MG63 (cell line): ENCODE measurements at places on chromosomes 7 and 10. TPM values are rescaled to one million over a fixed set of nuclear protein-coding genes. Genes with fewer than 3 reads are reported as not detected.

DNA sequence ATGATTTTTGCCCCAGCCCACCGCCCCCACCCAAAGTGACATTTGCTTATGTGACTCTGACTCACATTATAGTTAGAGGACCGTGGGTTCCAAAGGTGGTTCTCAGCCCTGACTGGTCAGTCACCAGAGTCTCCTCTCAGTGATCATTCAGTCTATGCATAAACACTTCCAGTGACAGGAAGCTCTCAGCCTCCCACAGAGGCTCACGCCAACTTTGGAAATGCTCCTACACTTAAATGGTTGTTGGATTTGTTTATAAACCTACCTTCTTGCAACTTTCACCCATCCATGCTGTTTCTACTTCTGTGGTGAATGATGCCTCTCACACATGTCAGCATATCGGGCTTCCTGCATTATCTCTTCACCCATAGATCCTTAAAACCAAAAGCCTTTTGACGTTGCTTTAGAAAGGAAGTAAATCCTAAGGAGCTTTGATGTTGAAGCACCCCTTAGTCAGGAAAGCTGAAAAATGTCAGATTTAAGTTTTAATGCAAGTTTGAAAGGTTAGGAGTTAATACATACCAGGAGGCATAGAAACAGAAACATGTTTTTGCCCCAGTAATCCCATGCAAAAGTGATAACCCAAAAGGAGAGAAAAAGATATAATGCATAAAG, 46.5 kb upstream of the FGL2 start:
- DNase-seq: no peak

DNA sequence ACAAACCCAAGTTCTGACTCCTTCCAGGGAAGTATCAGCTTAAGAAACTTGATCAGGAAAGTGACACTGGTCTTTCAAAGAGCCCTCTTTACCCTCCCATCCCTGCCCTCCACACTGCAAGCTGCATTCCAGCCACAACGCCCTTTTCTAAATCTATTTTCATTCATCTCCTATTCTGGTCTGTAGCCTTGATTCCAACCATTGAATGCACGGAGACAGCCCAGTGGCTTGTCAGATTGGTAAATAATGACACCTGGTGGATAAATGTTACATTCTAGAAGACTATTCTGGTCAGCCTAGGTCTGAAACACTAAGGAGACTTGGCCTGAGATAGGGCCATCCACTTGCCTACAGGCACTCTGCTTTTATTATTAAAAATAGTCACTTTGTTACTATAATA, 20.9 kb downstream of the MORN4 start:
- DNase-seq: no peak

H2BK1 gene
- total RNA-seq: not detected in 2 replicates

DNA sequence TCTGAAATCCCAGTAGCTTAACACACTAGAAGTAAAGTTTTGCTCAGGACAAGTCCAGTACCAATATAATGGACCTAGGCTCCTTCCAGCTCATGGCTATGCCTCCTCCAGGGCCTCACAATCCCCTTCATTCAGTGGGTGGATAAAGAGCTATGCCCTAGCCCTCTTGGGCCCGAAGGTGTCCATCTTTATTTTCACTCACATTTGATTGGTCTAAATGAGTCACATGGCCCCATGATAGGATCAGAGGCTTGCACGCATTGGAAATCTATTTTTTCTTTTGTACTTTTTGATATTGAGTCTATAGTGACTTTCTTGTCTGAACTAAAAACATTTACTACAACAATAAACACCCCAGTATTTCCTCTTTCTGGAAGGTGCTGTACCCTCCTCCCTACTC, 202.6 kb upstream of the CTBP2 start:
- no peak for DNase-seq

DNA sequence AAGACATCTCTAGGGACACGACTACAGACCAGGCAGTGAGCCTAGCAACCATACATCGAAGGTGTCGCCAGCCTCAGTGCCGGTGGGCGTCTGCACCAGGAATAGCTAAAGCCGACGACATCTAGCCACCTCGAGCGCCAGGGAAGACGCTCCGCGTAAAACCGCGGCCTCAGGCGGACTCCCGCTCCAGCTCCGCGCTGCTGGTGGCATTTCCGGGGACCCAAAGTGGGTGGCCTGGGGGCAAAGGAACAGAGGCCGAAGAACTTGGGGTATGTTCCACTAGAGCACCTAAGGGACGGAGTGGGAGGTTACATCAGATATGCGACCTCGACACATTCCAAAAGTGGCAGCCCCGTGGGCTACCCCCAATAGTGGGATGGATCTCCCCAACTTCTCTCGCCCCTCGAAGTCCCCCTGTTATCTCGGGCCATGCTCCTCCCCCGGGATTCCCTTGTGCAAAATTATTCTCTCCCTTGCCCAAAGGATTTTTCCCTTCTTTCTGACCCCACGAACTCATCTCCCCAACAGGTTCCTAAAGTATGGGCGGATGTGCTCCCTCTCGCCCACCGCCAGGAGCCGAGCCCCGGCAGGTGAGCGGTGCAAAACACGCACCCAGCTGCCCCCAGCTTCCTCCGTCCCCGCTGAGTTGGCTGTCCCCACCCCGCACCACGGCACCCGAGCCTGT, 1.2 kb downstream of the KCNMA1 start:
- peak; percentile 31 for DNase-seq

- peak; percentile 48 for DNase-seq
These were observed 6.6 kb upstream of the ITIH2 start for GRCh38 chr10:7696545-7696944.

SFTPA1 gene
- total RNA-seq: not detected in 2 replicates

CAV2 gene
- 55.9 and 58.1 TPM in 2 replicates for total RNA-seq

DNA sequence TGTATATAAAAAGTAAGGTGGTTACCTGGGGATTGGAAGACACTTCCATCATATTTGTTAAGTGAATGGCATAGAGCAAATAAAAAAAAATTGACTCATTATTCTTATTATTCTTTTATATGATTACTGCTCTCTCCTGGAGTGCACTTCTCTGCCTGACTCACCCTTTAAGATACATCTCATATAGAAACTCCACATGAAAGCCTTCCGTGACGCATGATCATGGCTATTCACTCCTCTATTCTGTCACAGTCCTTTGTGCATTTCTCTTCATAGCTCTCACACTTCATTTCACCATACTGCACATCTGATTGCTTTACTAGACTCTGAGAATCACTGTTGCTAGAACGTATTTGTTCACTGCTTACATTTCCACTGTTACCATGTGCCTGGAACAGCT, 597.3 kb downstream of the CNTNAP2 start:
- no peak for DNase-seq

MYL10 gene
- total RNA-seq: not detected in 2 replicates

GRCh38 chr10:31620226-31621151, 301.5 kb downstream of the ZEB1 start:
- DNase-seq: peak; percentile 96

- no peak for DNase-seq
These were observed 54.2 kb downstream of the METTL2B start for GRCh38 chr7:128530855-128531104.

DNA sequence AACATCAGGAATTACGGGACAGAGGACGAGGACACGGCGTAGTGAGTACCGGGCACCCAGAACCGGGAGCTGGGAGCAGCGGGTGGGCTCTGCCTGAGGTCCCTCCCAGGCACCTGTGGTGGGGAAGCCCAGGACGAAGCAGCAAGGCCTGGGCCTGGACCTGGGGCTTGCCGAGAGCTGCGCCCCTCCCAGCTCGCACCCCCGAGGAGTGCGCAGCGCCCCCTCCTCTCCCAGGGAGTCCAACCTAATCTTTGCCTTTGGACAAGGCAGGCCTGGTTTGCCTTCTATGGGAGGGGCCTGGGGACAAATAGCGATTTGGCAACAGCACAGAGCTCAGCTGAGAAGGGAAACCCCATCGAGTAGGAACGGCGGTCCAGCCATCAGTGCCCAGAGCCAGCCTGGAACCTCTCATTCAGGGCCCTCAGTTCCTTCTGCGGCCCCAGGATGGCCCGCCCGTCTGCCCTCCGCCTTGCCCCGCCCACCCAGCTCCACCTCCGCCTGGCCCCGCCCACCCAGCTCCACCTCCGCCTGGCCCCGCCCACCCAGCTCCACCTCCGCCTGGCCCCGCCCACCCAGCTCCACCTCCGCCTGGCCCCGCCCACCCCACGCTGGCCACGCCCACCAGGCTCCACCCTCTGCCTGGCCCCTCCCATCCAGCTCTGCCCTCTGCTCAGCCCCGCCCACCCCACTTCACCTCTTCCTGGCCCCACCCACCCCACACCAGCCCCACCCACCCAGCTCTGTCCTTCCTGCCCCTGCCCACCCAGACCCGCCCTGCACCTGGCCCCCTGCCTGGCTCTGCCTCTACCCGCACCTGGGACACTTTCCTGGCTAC, 32.5 kb upstream of the KNDC1 start:
- DNase-seq: peak; percentile 34

DNA sequence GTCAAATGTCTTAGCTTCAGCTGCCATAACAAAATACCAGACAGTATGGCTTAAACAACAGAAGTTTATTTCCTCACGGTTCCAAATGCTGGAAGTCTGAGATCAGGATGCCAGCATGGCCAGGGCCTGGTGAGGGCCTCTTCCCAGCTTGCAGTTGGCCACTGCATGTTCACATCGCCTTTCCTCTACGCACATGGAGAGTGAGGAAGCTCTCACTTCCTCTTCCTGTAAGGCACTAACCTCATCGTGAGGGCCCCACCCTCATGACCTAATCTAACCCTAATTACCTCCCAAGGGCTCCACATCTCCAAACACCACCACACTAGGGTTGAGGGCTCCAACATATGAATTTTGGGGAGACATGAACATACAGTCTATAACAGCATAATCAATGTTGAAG, 14.4 kb downstream of the ZNF33B start:
- DNase-seq: no peak

DNA sequence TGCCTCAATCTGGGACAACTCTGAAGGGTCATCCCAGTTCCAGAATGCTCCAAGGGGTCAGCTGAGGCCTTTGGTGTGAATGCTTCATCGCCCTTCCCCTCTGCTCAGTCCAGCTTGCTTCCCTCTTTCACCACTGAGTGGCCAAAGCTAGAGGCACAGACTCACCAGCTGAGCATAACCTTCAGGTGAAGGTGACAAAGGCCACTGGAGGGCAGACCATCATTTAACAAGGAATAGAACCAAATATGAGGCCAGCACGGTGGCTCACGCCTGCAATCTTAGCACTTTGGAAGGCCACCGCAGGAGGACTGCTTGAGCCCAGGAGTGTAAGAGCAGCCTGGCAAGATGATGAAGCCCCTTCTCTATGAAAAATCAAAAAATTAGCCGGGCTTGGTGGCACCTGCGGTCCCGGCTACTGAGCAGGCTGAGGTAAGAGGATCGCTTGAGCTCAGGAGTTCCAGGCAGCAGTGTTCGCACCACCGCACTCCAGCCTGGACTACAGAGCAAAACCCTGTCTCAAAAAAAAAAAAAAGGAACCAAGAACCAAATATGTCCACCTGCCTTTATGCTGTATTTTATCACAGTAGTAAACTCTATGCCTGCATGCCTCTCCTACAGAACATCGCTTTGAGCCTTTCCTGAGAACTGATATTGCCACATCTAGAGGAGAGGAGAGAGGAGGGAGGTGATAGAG, 13.4 kb downstream of the PRKAG2 start:
- no peak for DNase-seq

- no peak for DNase-seq
These were observed 11.1 kb downstream of the RBP4 start for GRCh38 chr10:93589648-93590562.

ZNF394 gene
- 10.4 and 13.3 TPM in 2 replicates for total RNA-seq

BHLHA15 gene
- total RNA-seq: 0.74 TPM in 1 of 2 replicates, not detected in the other

DNA sequence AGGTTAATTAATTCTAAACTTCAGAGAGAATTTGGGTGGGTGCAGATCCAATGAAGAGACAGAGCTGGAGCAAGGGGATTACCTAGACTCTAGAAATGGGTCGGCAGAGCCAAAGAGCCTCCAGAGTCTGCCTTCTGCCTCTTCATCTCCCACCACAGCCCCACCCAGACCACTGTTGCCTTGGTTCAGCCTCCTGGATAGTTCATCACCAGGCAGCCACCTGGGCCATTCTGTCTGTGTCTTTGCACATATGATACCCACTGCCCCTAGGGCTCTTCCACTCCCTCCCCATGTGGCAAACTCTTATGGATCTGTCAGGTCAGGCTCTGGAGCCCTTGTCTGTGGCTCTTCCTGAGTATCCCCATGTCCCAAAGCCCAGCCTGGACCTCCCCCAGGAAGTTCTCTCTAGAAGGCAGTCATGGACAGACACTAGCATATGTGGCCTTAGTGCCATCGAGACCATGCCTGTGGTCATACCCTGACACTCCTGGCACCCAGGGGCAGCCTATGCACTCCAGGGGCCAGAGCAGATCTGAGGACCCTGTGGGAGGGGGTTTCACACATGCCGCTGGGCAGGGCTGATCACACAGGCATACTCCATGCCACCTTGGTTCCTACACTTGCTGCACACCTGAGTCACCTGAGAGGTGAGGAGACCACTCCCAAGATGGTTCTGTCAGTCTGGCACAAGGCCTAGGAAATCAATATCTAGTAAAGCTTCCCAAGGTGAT, 41.6 kb downstream of the FRMPD2 start:
- DNase-seq: no peak

GRCh38 chr10:77820349-77820748, 106.2 kb downstream of the DLG5 start:
- DNase-seq: no peak

- DNase-seq: no peak
These were observed 665.0 kb downstream of the MAGI2 start for GRCh38 chr7:78788464-78788863.

GRCh38 chr7:70647801-70648498, 484.0 kb upstream of the GALNT17 start:
- DNase-seq: no peak

DNA sequence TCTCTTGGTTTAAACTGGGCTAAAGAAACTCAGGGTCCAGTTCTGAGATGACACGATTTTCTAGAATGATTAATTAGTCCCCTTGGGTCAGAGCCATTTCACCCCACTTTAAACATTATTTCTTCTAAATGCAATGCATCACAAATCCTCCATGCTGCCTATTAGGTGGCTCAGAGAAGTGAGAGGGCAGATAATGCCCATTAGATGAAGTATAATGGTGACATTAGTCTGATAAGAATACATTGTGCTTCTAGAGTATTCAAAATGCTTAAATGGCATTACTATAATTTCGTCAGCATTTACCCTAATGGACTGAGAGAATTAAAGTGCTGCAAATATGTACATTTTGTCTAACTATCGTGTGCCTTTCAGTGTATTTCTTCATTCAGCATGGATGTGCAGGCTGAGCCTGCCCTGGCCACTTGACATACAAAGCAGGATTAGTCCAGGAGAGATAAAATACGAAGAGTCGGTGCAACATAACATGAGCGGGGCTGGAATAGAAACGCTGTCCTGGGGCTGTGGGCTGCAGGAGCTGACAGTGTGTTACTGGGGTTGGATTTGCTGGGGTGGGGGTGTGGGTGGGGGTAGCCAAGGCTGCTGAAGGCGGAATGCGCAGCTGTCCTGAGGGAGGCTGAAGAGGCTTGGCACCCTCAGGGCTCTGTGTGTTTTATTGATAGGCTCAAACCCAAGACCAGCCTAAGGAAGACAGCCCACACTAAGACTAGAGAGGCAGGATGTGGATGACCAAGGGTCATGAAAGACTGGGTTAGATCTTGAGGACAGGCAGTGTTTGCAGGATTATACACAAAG, 52.8 kb upstream of the KLF6 start:
- no peak for DNase-seq

- DNase-seq: peak; percentile 28
These were observed 519 bp downstream of the PITRM1 start for GRCh38 chr10:3172081-3172445.
